ENCODE measurements at places on chromosomes 2 and 18.

GRCh38 chr2:26942543-26943295 lies 27.7 kb upstream of the MAPRE3 start:
- DNase-seq = no peak

- no peak for DNase-seq
These were observed 148.2 kb upstream of the GLI2 start for GRCh38 chr2:120587279-120587996.

GRCh38 chr2:230178546-230179485 lies 41.0 kb downstream of the SP110 start:
- no peak for DNase-seq

- no peak for DNase-seq
These were observed 377.3 kb downstream of the LNPK start for GRCh38 chr2:175624785-175625184.

DNA sequence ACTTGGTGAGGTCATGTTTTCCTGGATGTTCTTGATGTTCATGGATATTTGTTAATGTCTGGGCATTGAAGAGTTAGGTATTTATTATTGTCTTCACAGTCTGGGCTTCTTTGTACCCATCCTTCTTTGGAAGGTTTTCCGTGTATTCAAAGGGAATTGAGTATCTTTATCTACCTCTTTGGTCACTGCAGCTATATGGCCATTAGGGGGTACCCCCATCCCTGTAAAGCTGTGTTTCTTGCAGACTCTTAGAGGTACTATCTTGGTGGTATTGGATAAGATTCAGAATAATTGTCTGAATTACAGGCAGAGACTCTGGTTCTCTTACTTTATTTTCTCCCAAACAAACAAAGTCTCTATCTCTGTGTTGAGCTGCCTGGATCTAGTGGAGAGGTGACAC lies 401.6 kb upstream of the FSIP2 start:
- no peak for DNase-seq

- DNase-seq = peak; percentile 62
These were observed 7.8 kb upstream of the RAB31 start for GRCh38 chr18:9700261-9700796.

DNA sequence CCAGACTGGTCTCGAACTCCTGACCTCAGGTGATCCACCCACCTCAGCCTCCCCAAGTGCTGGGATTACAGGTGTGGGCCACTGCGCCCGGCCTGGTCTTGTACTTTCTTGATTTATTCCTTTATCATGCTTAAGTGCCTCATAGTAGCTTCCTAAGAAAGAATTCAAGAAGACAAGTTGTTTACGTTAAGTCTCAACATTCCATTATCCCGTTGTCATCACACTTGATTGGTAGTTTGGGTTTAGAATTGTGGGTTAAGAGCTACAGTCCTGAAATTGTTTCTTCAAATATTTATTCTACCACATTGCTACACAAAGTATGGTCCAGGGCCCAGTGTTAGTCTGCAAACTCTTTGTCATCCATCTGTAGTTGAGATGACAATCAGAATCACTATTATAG lies 194.0 kb downstream of the VWC2L start:
- DNase-seq = no peak

GRCh38 chr2:61179701-61180639 lies 18.0 kb downstream of the C2orf74 start:
- DNase-seq = no peak

All from GF-D8 (cell line).